Effector CD8-positive, alpha-beta T cell (primary cell): ENCODE measurements at places on chromosomes 2 and 18.

DNA sequence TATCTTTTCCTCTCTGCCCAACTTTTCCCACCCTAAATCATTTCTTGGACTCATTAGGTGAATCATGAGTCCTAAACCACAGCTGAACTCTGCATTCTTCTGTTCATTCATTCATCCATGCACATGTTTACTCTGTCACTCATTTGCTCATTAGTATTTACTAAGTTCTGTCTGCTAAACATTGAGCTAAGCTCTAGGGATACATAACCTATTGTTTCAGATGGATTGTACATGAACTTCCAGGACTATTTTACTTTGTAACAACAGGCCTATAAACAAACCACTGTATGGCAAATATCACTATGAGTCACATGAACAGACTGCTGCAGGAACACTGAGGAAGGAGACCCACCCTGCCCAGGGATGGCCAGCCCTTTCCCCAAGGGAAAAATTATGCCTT lies 14.6 kb upstream of the DYNC2LI1 start:
- DNase-seq = no peak

DNA sequence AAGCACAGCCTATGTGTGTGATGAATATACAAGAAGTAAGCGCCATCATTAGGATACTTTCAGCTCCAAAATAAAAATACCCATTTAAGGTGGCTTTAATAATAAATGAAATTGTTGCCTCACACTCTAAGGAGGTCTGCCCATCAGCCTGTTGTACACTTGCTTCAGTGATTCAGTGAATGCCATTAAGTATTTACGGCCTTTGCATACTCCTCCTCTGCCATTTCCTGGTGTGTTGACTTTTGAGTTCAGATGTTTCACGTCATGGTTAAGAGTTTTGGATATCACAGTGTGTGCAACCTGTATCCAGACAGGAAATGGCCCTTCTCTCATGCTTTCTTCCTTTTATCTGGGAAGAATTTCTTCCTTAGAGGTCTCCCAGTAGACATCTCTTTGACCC lies 38.6 kb upstream of the SNORC start:
- DNase-seq = no peak

- no peak for DNase-seq
These were observed 800.1 kb downstream of the SATB2 start for GRCh38 chr2:198657512-198658121.

- no peak for DNase-seq
These were observed 29.0 kb upstream of the DLX1 start for GRCh38 chr2:172056293-172056692.

- DNase-seq = no peak
These were observed 48.7 kb downstream of the CYP26B1 start for GRCh38 chr2:72098935-72099334.
